ENCODE measurements at places on chromosomes 16 and 17.

DNA sequence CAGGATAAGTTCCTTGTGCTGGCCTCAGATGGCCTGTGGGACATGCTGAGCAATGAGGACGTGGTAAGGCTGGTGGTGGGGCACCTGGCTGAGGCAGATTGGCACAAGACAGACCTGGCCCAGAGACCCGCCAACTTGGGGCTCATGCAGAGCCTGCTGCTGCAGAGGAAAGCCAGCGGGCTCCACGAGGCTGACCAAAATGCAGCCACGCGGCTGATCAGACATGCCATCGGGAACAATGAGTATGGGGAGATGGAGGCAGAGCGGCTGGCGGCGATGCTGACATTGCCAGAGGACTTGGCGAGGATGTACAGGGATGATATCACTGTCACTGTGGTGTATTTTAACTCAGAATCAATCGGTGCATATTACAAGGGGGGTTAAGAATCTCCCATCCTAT is 5.2 kb downstream of the PDP2 start:
- no peak for DNase-seq

- DNase-seq: peak; percentile 56
These were observed 887 bp downstream of the ZBTB4 start for GRCh38 chr17:7478276-7479212.

- DNase-seq: no peak
These were observed 12.6 kb upstream of the GFOD2 start for GRCh38 chr16:67731753-67732095.

- no peak for DNase-seq
These were observed 182 bp downstream of the RPL26 start for GRCh38 chr17:8382880-8383142.

GRCh38 chr17:82913304-82914043 is 73.7 kb upstream of the ZNF750 start:
- no peak for DNase-seq

- DNase-seq: peak; percentile 73
These were observed 11.1 kb downstream of the TSPOAP1 start for GRCh38 chr17:58317421-58318064.

- no peak for DNase-seq
These were observed 42.6 kb downstream of the ANKFY1 start for GRCh38 chr17:4221163-4221562.

DNA sequence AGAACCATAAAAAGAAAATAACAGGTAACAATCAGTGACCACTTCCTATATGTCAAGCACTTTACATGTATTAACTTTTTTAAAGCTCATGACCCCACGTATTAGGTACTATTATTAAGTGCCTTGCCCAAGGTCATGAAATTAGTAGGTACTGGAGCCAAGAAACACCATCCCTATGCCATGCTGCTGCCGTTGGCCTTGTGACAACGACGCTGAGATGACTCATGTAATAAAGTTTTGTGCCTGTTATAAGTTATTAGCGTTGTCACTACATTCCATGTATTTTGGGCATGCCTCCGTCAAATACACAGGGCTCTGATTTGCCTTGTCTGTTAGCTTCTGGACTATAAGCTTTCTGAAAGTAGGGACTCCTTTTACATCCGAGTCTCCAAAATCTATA is 1.4 kb downstream of the BBS2 start:
- DNase-seq: no peak

GRCh38 chr17:46742565-46743270 is 75.8 kb downstream of the WNT3 start:
- DNase-seq: no peak

All from activated naive CD4-positive, alpha-beta T cell treated with anti-CD3 and anti-CD28 coated beads, Interleukin-2, amount 50 U/mL, for 16 hours (primary cell).